ENCODE measurements at places on chromosomes 6 and 20. TPM values are rescaled to one million over a fixed set of nuclear protein-coding genes. Genes with fewer than 3 reads are reported as not detected.

TMEM151B gene
- not detected for total RNA-seq

VARS2 gene
- 19.5 TPM for total RNA-seq

DXO gene
- total RNA-seq: 22.7 TPM

DOP1A gene
- total RNA-seq: 14.6 TPM

RAET1L gene
- not detected for total RNA-seq

ABCC10 gene
- total RNA-seq: 19.1 TPM

PTPRT gene
- total RNA-seq: not detected

GTF3C6 gene
- 74.5 TPM for total RNA-seq

KHDC1 gene
- 0.80 TPM for total RNA-seq

HLA-DQB1 gene
- not detected for total RNA-seq

PSORS1C2 gene
- not detected for total RNA-seq

EPB41L1 gene
- 8.2 TPM for total RNA-seq

GPLD1 gene
- total RNA-seq: under 0.01 TPM

ZNF311 gene
- total RNA-seq: 0.27 TPM

TUBB gene
- 1,183 TPM for total RNA-seq

PNPLA1 gene
- total RNA-seq: not detected

ECT2L gene
- not detected for total RNA-seq

METTL24 gene
- total RNA-seq: not detected

PPIL6 gene
- total RNA-seq: not detected

TRIM31 gene
- not detected for total RNA-seq

PNLDC1 gene
- total RNA-seq: 0.27 TPM

LY6G6F gene
- not detected for total RNA-seq

CD93 gene
- total RNA-seq: 394 TPM

C2 gene
- total RNA-seq: not detected

CAGE1 gene
- total RNA-seq: not detected

GSTA3 gene
- total RNA-seq: not detected

RNF144B gene
- 77.0 TPM for total RNA-seq

C6orf58 gene
- total RNA-seq: not detected

TBC1D20 gene
- 28.2 TPM for total RNA-seq

BPI gene
- not detected for total RNA-seq

LAMA4 gene
- total RNA-seq: 278 TPM

HLA-DQA1 gene
- total RNA-seq: not detected

SUPT3H gene
- 4.0 TPM for total RNA-seq

All from mammary microvascular endothelial cell (primary cell).